ENCODE measurements at places on chromosomes 16 and 17.

- no peak for DNase-seq
Measured at GRCh38 chr17:7133424-7133823, 18.8 kb upstream of the ASGR2 start.

DNA sequence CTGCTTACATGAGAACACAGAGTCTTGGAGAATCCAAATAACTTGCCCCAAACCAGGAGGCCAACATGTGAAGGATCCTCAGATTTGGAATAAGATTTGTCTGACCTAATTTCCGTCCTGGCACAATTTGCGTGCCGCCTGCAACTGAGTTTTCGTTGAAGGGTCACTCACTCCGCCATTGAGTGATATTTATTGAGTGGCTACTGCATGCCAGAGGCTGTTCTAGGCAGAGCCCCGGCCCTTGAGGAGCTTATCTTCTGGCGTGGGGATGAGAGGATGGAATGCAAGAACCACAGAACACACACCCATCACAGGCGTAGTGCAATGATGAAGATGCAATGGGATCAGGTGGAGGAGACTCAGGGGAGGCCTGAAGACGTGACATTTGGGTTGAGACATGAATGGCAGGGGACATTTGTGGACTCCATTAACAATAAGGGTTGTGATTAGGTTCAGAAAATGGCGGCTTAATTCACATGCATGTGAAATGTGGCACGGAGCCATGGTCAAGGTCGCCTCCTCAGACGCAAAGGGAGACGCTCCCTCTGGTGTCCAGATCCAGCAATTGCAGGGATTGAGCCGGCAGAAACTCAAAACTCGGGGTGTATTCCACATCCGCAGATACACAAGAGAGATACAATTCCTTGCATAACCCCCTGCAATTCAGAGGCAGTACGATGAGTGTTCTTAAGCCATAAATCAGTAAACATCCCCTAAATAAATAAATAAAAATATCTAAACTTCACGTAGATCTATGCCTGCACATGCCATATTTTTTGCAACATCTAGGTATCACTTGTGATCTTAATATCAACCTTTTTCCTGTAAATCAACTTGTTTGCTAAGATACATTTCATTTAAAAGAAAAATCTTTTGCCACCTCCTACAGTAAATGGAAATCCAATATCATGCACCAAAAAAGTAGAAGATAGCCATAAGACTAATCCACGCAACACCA is 57.9 kb upstream of the CACNG4 start:
- DNase-seq, result peak; percentile 82

GRCh38 chr16:47925811-47926460 is 229.9 kb downstream of the ABCC12 start:
- DNase-seq, result no peak

DNA sequence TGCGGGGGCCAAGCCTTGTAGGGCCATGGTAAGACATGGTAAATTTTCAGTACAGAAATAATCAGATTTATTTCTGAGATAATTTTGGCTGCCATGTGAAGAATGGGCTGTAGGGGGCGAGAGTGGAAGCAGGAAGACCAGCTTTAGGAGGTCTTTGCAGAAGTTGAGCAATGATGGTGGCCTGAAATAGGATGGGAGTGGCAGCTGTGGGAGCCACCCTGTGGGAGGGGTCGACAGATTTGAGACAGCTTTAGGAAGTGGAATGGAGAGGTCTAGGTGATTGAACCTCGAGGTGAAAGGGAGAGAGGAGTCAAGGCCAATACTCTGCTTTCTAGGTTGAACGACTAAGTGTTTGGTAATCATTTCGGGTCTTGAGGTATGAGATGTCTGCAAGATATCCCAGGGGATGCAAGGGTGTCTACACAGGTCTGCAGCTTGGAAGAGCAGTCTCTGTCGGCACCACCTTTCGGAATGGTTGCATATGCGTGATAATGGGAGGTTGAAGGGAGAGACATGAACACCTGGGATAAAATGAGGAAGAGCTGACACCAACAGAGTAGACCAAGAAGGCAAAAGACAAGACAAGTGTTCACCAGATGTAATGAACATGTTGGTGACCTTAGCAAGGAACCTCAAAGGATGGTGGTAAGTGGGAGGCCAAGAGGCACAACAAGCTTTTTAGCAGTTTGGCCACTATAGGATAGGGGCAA is 4.2 kb upstream of the ATXN7L3 start:
- DNase-seq, result peak; percentile 71

DNA sequence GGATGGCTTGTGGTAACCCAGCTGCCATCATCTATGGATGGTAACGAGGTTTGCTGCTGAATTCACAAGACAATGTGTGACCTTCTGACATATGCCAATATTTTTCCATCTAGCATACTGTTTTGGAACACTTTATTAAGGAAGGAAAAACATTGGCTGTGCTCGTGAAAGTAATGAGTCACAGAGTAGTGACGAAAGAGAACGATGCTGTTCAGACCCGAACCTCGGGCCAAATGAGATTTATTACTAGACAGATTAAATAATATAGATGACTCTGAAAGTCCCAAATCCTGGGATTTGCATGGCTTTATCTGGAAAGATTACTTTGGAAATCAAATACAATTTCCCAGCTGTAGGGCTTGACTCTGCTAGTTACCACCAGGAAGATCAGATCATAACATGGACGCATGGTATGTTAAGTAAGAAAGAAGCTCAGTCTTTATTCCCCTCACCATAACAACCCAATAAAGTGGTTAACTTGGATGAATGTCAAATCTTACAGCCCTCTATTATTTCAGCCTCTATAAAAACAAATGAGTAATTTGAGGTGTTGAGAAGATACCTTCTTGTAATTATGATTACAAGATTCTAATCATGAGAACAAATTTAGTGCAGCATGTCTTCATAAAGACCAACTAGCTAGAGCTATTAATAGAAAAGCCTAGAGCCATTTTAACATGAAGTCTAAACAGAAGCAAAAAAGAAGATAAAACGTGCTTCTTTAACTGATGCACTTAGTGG is 32.6 kb downstream of the ERN1 start:
- DNase-seq, result peak; percentile 84

DNA sequence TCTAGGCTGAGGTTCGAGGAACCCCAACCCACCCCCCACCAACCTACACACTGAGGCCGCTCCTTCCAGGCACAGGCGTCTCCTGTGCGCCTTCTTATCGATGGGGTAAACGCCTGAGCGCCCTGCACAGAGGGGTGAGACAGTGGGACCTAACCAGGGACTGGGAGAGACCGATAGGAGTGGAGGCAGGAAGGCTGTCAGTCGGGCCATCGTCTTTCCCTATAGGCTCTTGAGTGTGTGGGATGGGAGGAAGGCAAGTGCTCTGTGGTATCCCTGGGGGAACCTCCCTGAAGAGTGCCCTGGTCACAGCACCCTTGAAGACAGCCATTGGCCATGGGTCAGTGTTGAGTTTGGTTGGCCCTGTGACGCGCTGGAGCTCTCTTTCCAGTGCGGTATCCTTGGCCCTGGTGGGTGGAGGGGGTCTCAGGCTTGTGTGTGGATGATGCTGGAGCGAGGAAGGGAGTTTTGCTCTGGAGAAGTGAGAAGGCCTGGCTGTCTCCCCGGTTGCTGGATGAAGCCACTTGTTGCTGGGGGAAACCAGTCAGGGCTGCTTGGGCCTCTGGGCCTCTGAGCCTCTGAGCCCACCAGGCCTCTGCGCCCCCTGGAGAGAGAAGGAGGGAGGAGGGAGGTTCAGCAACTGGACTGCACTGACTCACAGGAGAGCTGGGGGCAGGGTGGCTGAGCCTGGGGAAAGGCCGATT is 1.7 kb downstream of the GPRC5C start:
- no peak for DNase-seq

DNA sequence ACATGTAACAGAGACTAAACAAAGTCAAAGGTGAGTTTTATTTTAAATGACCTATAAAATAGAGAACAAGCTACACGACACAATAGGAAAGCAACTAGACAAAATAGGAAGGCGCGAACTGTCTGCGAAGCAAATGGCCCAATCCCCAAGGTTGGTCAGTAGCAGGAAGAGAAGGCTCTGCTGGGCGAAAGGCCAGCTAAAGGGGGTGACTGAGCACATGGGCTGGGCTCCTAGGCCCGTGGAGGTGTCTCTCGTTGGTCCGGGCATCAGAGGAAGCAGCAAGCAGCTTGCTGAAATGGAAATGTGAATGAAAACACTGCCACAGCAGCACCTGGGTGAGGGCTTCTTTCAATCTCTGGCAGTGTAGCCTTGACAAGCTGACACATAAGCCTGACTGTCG is 129.4 kb downstream of the ZNF778 start:
- no peak for DNase-seq

DNA sequence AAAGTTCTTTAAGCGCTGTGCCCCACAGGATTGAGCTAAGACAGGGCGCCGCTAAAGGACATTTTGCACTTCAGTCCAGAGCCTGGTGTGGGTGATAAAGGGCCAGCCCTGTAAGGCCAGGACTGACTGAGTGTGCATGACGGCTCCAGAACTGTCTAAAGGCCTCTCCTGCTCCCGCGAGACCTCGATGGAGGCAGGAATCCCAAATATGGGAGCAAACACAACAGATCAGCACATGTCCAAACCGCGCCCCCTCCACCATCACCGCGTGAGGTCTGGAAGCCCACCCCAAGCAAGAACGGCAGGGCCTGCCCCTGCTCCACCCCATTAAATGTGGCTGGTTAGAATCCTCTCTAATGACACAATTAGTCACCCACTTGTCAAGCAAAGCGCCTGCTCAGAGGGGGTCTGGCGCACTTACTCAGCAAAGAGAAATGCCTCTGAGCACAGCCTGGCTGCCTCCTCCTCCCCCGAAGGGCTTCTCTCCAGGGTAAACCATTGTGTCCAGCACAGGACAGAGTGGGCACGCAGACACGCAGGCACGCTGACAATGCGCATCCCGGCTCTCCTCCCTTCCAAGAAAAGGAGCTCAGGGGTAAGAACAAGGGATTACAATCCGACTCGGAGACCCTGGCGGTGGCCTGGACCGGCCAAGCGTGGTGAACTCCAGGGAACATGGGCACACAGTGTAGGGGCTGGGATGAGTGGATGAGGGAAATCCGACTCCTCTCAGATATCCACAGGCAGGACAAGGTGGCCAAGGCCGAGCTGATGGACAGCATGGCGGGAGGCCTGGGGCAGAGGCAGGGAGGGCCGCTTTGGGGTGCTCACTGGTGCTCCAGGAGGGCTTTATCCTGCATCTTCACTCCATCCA is 1.5 kb downstream of the MXRA7 start:
- DNase-seq, result peak; percentile 98

DNA sequence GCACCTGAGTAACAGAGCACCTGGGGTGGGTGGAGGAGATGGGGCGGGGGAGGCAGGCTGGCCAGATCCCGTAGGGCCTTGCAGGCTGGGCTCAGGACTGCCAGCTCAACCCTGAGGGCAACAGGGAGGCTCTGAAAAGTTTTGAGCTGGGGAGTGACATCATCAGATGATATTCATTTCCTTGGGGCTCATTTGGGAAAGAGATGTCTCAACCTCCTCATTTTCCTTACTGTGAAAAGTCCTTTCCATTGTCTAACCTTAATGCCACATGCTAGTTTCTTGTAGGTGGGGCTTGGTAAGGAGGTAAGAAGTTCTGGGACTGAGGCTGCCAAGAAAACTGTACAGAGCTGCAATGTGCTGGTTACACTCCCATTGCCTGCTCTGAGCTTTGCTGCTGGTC is 3.7 kb downstream of the TNS4 start:
- DNase-seq, result no peak

GRCh38 chr17:78812855-78813254 is 27.8 kb downstream of the USP36 start:
- peak; percentile 17 for DNase-seq

- peak; percentile 85 for DNase-seq
Measured at GRCh38 chr17:38867179-38867967, 2.5 kb upstream of the LASP1 start.
